ENCODE measurements at places on chromosomes 12 and 14.

GRCh38 chr14:86003998-86004397, 474.1 kb downstream of the FLRT2 start:
- no peak for DNase-seq

DNA sequence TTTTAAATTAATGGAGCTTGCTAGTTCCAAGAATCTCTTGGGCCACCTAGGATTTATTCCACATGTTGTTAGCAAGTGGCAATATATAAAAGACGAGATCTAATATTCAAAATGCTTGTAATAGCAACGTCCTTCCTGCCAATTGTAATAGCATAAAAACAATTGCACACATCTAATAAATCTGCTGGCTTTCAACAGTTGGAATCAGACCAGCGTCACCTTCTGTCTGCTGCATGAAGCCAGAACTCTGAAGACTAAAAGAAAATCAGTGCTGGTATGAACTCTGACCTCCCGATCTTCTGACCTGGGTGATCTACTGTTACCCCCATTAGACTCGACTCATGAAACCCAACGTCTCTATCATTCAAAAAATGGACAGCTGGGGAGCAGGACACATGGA, 100.6 kb downstream of the DIO2 start:
- DNase-seq, result no peak

GRCh38 chr12:62893276-62893675, 41.7 kb downstream of the PPM1H start:
- DNase-seq, result no peak

- DNase-seq, result no peak
Observed at GRCh38 chr12:88272456-88272855, 130.3 kb downstream of the TMTC3 start.

- DNase-seq, result no peak
Observed at GRCh38 chr12:58367041-58367440, 425.7 kb downstream of the ATP23 start.

- no peak for DNase-seq
Observed at GRCh38 chr14:103160321-103161053, 37.2 kb downstream of the TNFAIP2 start.

DNA sequence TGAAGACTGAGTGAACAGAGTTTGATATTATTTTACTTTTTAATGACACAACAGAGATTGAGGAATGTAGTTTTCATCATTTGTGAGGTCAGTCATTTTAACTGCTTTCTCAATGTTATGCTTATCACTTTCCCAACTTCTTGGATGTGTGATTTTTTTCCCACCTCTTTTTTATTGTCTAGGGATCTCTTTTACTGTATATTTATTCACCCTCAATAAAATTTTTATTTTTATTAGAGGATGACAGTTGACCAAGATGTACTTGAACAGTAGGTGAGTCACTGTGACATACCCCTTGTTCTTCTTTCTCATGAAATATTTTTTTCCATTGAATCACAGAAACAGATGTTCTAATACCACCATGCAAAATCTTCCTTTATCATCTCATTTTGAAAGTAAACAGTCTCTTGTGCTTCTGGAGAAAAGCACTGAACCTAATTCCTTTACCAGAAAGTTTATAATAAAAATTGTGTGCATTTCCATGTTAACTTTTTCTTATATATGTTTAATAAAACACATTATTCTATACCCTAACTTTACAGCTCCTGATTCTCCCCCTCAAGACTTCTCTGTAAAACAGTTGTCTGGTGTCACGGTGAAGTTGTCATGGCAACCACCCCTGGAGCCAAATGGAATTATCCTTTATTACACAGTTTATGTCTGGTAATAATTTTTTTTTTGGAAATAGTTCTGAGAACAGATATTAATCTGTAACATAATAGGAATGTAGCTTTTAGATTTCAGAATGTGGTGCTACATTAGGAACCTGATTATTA, 65.9 kb downstream of the PTPRQ start:
- DNase-seq, result no peak

GRCh38 chr12:92753976-92754885, 51.4 kb downstream of the PLEKHG7 start:
- DNase-seq, result no peak

- DNase-seq, result no peak
Observed at GRCh38 chr14:35708062-35708461, 101.0 kb downstream of the RALGAPA1 start.

DNA sequence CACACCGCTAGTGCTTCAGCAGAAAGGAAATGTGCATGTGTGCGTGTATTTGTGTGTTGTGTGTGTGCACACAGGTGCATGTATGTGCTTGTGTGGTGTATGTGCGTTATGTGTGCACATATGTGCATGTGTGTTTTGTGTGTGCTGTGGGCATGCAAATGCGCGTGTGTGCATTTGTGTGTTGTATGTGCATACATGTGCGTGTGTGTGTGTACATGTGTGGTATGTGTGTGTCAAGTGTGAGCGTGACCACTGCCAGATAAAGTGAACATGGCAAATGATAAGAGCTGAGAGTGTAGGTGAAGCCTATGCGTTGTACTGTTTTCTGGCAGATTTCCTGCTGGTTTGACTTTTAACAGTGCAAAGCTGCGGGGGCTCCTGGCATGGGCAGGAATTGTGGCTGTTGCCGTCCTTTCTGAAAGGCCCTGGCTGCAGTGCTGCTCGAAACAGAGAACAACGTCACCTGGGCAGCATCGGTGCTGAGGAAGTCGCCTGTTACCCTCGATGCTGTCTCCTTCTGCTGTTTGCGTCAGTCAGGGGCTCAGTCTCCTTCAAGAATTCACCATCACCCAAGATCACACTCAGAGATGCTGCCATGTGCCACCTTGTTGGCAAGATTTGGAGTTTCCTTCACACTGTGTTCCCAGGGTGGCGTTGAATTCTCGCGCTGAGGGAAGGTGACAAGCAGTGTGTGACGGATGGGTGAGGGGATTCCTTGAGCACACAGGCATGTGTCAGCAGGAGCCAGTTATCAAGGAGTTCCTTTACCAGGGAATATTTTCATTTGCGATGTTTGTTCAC, 56.1 kb downstream of the ADGRD1 start:
- DNase-seq, result no peak

DNA sequence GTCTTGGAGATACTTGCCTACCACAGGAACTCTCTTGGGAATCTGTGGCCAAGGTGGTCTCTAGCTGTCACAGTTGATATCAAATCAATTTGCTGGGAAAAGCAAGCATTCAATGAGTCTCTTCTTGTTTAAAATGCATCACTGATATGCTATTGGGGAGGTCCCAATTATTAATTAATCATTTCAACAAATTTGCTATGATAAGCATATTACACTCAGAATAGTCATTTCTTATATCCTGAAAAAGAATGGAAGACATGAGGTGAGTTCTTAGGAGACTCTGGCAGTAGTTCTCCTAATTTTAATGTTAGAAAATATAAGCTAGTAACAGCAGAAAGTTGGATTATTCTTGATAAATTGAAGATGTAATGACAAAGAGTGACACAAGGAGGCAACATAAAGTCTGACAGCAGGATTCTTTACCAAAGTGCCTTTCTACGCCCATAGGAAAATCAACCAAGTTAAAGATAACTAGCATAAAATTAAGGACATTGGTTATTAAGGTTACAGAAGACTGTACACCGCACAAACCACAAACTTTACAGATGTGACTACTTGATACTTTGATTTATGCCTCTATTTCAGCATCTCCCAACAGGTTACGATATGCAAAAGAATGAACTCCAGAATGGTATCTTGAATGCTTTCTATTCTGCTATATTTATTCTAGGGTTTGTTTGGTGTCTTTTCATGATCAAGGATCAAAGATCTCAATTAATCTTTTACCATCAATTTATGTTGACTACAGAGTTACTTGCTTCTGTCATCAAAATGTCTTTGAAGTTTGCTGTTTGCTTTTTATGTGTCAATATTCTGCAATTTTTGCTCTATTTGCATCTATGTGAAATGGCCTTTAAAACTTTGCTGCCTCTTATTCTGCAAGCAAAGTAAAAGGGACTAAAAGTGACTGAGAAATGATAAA, 349.6 kb upstream of the CLEC14A start:
- DNase-seq, result no peak

DNA sequence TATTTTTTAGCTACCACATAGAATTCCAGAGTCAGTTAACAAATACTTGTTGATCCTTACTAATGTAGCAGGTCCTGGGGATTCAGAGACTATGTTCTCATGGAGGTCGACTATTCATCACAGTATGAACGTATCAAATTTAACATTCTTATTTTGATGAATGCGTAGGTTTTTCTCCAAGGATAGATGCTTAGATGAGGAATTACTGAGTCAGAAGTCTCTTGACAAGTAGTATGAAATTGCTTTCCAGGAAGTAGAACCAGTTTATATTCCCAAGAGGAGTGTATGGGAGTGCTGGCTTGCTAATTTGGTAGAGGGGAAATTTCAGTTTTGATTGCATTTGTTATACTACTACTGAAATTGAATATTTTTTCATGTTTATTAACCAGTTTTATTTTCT, 42.8 kb upstream of the CRADD start:
- no peak for DNase-seq

- DNase-seq, result no peak
Observed at GRCh38 chr12:123787466-123787865, 25.4 kb downstream of the DNAH10 start.

GRCh38 chr14:49766839-49767238, 1.1 kb upstream of the KLHDC2 start:
- no peak for DNase-seq

- no peak for DNase-seq
Observed at GRCh38 chr14:70934502-70935134, 27.4 kb downstream of the PCNX1 start.

Measured in activated CD4-positive, alpha-beta memory T cell treated with anti-CD3 and anti-CD28 coated beads, Interleukin-2, amount 10 ng/mL, durations not matched to agents 7 days and 5 days (primary cell).